NCI-H187 treated with DMSO at 0.1 percent for 48 hours (cell line): ENCODE measurements at places on chromosomes 4 and X.

- no peak for DNase-seq
Measured at GRCh38 chr4:102259081-102259480, 86.2 kb downstream of the SLC39A8 start.

- DNase-seq: no peak
Measured at GRCh38 chr4:108596344-108596743, 24.0 kb upstream of the RPL34 start.

GRCh38 chrX:132676561-132677186, 187.8 kb upstream of the MBNL3 start:
- DNase-seq: no peak

- no peak for DNase-seq
Measured at GRCh38 chrX:152637649-152638442, at the start of gene GABRQ. Gene GABRQ, plus strand, starts transcription at chrX:152637895. Its CDS starts 308 bp downstream, at chrX:152638203.
